Anterior cingulate cortex (tissue), 58 donors: ENCODE measurements at places on chromosomes 1 and 21.

- no peak for DNase-seq
These were observed 101.8 kb downstream of the CLIC6 start for GRCh38 chr21:34770576-34770975.

- DNase-seq, result no peak
These were observed 74.7 kb upstream of the CLDN14 start for GRCh38 chr21:36554411-36555157.

- no peak for DNase-seq
These were observed 2.0 kb downstream of the ZNF687 start for GRCh38 chr1:151284013-151284577.

DNA sequence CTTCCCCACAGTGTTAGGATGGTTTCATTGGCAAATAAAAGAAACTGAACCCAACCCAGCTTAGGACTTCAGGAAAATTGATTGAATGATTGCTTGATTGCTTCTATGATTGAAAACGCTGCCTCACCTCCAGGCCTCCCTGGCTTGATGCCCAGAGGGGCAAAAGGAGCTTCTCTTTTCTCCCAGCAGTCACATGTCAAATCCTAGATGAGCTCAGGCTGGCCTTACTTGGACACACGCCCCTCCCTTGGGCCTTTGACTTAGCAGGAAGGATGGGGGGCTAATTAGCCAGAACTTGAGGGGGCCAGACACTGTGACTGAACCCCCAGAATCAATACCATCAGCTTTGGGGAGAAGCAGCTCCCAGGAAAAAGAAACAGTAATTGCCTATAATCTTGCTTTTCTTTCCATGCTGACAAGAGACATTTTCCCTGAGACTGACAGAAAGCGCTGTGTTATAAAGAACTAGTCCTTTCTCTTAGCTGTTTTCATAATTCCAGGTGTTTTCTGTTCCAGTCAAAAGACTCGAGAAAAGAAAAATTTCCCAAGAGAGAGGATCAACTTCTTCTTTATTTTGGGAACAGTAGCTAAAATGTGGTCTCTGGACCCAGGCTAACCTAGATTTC, 50.8 kb upstream of the ATP5PO start:
- no peak for DNase-seq

- DNase-seq, result no peak
These were observed 48.0 kb downstream of the MRPL37 start for GRCh38 chr1:54247863-54248515.

DNA sequence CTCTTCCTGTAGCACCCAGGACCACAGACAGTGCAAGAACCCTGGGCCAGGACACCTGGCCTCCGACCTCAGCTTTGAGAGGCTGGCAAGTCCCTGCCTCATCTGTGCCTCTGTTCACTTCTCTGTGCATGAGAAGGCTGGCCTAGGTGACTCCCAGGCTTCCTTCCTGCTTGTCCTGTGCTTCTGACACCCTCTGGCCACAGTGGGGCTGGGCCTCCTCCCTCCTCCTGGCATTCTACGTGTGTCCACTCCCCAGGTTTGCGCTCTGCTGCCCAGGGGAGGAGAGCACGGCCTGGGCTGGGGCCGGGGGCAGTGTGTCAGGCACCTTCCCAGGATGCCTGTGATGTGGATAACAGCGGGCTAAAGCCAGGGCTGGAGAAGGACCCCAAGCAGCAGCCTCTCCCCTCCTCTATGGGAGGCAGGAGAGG, 30.3 kb upstream of the PKP1 start:
- DNase-seq, result no peak

GRCh38 chr1:89167590-89168230, 8.1 kb downstream of the GBP7 start:
- DNase-seq, result no peak

DNA sequence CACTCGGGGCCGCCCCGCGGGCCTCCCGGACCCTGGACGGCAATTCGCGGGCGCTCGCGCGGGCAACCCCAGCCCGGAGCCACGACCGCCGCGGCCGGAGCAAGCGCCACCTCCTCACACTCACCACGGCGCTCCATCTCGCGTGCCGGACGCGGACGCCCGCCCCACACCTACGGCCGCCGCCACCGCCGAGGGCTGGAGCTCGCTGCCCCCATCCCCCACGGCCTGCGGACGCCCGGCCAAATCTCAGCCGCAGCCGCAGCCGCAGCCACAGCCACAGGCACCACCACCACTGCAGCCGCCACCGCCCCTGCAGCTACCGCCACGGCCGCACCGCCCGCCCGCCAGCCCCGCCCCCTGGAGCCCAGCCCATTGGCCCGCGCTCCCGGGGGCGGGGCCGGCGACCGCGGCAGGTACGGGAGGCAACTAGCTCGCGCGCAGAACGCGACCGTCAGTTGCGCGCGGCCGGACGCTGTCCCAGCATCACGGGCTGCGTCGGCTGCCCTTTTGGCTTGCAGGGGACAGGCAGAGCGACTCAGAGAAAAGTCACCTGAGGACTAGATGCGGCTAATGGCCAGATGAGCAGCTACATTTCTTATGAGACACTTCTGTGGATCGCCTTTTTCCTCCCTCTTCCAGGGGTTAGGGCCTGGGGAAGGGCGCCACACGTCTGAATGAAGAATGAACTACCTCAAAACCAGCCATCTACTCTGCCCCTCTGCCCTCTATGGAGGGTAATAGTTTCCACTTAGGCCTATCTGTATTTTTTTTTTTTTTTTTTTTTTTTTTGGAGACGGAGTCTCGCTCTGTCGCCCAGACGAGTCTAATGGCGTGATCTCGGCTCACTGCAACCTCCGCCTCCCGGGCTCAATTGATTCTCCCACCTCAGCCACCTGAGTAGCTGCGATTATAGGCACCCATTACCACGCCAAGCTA, at the start of gene ARHGAP29:
Gene ARHGAP29 (minus strand): TSS at position 294 of the 936 bp plus-strand sequence. CDS start 5,973 bp downstream, outside the sequence.
- DNase-seq, result peak; percentile 30

DNA sequence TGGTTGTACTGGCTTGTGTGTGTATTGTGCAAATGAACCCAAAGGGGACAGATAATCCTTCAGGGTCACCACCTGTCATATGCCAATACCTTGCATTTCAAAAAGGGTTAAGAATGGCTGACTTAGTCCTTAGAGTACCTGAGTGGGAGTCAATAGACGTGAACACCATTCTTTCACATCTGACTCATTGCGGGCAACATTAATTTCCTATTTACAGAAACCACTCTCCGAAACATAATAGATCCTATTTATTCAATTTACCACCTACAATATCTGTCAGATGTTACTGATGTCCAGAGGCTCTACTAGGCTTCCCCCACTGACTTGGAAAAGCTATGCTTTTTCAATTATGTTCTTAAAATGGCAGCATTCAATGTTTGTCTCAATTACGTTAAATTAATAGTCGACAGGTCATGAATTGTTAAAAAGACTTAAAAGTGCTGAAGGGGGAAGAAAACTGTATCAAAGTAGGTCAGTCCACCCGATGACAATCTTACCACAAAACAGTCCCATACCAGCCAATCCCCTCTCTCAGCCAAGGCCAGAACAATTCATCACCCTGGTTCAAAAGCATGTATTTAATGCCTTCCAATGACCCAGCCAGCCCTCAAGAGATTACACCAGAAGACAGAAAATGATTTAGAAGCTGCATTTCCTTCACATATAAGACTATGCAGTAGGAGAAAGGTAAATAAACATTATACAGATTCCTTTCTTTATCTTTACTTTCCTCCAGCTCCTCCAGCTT, 48.6 kb upstream of the PLA2G2C start:
- no peak for DNase-seq

GRCh38 chr1:109794319-109795132, 30.8 kb upstream of the EPS8L3 start:
- DNase-seq, result no peak

GRCh38 chr1:24964811-24965570, 34.9 kb upstream of the RUNX3 start:
- DNase-seq, result no peak

DNA sequence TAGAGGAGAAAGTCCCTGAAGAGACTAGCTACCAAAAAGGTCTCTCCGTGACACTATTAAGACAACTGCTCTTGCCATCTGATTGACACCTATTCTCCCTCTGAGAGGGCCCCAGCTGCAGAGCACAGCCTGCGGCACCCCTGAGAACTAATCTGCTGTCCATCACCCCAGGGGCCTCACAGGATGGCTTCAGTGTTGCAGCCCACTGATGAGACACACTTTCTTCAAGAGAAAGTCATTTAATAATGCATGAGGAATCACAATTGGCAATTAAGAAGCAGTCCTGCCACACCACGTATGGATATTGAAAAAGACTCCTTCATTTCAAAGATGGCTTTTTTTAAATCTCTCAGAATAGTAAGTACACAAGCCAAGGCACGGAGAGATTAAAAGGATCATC, 48.9 kb downstream of the CAPN8 start:
- DNase-seq, result no peak

- no peak for DNase-seq
These were observed 10.5 kb downstream of the ATP5IF1 start for GRCh38 chr1:28246427-28246832.

DNA sequence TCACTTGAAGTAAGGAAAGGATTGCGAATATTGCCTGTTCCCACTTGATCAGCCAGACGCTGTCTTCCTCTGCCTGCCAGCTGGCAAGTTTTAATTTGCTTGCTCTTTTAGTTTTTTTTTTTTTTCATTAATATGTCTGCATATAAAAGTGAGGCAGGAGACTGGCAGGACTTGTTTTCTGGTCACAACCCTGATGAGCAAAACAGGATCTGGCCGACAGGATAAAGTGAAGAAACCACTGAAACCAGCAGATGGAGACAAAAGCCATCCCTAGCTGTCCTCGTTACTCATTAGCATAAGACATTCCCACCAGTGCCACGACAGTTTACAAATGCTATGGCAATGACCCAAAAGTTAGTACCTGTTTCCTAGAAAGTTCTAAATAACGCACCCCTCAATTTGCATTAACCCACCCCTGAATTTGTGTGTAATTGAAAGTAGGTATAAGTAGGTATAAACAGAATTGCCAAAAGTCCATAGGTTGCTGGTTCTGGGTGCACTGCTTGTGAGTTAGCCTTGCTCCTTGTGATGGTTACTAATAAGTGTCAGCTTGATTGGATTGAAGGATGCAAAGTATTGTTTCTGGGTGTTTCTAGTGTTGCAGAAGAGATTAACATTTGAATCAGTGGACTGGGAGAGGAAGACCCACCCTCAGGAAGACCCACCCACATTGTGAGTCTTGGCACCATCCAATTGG, 60.8 kb downstream of the ZNF684 start:
- no peak for DNase-seq

GRCh38 chr1:78833491-78833890, 173.0 kb downstream of the ADGRL4 start:
- no peak for DNase-seq

DNA sequence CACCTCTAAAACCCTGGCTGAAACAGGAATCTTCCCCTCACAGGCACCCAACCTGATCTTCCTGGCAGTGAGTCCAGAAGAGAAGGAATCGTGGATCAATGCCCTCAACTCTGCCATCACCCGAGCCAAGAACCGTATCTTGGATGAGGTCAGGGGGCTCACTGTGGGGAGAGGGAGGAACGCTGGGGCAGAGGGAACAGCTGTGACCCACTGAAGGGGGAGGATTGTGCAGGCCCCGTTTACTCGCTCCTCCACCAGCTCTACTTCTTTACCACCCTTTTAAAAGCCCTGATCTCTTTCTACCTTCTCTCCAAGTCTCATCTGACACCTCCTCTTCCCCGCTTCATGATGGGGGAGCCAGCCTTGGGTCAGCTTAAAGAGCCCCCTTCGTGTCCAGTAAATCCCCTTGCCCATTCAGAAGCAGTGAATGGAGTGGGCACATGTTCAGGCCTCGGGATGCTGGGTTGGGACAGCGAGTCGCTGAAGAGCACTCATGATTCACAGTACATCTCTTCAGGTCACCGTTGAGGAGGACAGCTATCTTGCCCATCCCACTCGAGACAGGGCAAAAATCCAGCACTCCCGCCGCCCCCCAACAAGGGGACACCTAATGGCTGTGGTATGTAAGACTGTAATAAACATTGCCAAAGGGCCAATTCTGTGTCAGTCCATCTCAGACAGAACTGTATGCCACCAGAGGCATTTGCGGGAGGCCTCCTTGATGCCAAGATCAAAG, 7.3 kb downstream of the PLEKHO1 start:
- no peak for DNase-seq

GRCh38 chr1:52182874-52183400, 41.0 kb downstream of the ZFYVE9 start:
- DNase-seq, result no peak

DNA sequence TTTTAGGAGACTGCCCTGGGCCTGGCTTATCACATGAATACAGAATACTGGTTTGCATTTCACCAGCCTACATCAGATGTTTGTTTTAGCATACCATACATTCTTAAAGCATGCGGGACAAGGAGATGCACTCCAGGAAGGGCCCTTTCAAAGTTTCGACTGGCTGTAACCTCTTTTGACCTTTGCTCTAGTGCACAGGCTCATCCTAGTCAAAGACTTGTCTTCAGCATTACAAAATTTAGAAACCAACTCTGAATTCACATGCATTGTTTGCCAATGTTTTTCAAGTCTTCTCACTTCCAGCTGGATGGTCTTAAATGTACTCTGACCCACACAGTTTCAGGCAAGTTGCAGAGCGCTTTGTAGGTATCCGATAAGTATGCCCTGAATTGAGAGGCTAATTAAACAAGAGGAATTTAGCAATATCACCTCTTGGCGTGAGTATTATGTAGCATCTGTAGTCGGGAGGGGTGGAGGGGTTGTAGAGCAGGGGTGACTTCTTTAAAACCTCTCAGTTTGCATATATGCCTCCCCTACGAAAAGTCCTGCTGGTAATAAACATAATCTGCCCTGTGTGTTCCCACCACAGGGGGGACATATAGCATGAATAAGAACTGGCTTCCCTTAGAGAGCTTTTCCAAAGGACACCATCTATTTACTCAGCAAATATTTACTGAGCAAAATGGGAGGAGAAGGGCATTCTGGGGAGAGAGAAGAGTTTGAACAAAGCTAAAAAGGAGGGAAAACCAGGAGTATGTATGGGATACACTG, 24.4 kb upstream of the AHCYL1 start:
- no peak for DNase-seq

DNA sequence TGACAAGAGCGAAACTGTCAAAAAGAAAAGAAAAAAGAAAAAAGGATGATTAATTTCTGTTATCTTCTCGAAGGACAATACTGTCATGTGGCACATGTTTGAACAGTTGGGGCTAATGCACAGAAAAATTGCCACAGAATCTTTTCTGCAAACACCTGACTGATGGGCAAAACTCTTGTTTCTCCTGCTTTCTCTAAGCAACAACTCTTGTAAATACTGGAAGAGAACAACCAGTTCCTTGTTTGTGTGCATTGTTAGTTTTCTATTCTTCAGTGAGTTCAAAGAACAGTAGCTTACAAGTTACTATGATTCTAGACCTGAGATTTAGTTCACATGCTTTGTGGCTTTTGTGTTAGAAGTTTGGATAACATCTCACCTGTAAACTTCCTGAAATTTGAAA, 60.7 kb downstream of the CDC14A start:
- no peak for DNase-seq

- no peak for DNase-seq
These were observed 379.9 kb downstream of the PTBP2 start for GRCh38 chr1:97101509-97101908.

DNA sequence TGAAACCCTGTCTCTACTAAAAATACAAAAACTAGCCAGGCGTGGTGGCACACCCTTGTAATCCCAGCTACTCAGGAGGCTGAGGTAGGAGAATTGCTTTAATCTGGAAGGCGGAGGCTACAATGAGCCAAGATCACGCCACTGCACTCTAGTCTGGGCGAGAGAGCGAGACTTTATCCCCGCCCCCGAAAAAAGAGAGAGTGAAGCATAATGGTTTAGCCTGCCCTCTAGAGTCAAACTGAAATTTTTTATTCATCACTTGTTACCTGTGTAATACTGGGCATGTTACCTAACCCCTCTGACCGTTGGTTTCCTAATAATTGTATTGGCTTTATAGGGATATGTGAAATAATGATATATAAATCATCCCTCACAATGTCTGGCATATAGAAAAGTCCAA, 18.8 kb downstream of the GPR52 start:
- DNase-seq, result no peak
